Smooth muscle cell of the brain vasculature (primary cell): ENCODE measurements at places on chromosomes 3 and 15.
A peak's percentile ranks its signal among the peaks of the same experiment; 100 is the strongest.

GRCh38 chr15:63551400-63551799, 45.8 kb upstream of the FBXL22 start:
- DNase-seq: no peak

DNA sequence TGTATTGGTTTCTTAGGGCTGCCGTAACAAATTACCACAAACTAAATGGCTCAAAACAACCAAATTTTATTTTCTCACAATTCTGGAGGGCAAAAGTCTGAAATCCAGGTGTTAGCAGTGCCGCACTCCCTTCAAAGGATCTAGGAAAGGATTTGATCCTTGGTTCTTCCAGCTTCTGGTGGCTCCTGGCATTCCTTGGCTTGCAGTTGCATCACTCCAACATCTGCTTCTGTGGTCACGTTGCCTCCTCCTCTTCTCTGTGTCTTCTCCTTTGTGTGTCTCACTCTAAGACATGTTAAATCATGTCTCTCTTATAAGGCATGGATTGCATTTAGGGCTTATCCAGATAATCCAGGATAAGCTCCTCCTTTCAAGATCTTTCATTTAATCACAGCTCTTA, 262.2 kb downstream of the MEX3B start:
- DNase-seq: no peak

- no peak for DNase-seq
Measured at GRCh38 chr15:88147760-88148159, 108.8 kb downstream of the NTRK3 start.

GRCh38 chr15:52076889-52077781, 35.4 kb downstream of the BCL2L10 start:
- no peak for DNase-seq

GRCh38 chr15:59550530-59550929, 61.1 kb upstream of the GCNT3 start:
- no peak for DNase-seq

DNA sequence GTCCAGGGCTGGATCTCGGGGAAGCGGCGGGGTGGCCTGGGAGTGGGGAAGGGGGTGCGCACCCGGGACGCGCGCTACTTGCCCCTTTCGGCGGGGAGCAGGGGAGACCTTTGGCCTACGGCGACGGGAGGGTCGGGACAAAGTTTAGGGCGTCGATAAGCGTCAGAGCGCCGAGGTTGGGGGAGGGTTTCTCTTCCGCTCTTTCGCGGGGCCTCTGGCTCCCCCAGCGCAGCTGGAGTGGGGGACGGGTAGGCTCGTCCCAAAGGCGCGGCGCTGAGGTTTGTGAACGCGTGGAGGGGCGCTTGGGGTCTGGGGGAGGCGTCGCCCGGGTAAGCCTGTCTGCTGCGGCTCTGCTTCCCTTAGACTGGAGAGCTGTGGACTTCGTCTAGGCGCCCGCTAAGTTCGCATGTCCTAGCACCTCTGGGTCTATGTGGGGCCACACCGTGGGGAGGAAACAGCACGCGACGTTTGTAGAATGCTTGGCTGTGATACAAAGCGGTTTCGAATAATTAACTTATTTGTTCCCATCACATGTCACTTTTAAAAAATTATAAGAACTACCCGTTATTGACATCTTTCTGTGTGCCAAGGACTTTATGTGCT, 527 bp downstream of the B2M start:
- no peak for DNase-seq

GRCh38 chr3:49017971-49018706, at the start of gene DALRD3:
Gene DALRD3, minus strand, starts transcription at chr3:49018580. Its CDS starts 16 bp downstream, at chr3:49018564.
- DNase-seq: no peak

- no peak for DNase-seq
Measured at GRCh38 chr3:5056111-5056391, 66.0 kb upstream of the ARL8B start.

DNA sequence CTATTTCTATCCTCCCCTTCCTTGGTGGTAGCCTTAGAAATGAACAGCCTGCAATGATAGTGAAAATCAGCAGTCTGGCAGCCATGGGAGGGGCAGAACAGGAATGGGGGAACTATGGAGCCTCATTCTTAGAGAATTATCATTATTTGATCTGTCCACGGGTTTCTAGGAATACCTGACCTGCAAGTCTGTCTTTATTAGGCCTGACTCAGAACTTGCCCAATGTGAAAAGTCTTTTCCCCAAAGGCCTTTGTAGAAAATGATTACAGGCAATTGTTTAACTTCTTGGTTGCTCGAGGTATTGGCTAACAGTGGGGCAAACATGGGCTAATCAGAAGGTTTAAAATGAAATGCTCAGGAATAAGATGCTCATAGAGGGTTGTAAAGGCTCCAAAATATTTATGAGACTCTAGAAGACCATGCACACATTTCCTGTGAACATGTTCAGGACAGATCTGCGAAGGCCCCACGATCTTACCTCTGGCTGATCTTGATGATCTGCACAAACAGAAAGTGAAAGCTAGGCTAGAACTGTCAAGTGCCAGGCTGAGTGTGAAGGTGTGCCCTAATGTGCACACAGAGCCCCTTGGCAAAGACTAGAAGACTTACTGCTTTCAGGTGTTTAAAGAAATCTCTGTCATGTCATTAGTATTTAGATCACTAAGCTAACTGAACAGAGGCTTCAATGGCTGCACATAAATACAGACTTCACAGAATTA, 39.6 kb upstream of the LAMP3 start:
- no peak for DNase-seq

DNA sequence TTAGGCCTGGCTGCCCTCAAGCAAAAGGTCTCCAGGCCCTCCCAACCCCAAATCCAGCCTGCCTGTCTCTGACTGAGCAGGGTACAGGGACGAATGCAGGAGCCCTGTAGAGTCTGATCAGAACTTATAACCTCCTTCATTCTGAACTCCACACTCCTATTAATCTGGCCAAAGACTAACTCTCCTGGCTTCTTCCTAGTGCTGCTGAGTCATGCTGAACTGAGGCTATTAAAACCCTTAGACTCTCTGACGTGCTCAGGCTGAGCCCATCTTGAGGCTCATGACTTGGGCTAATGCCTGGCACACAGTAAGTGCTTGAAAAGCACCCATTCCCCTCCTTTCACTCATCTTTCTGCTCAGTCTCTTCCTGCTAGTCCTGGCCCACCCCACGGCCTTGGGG, 81.9 kb downstream of the NUP210 start:
- no peak for DNase-seq

- peak; percentile 78 for DNase-seq
Measured at GRCh38 chr3:16484216-16484615, 29.3 kb downstream of the RFTN1 start.

- no peak for DNase-seq
Measured at GRCh38 chr3:128775906-128776542, 50.0 kb downstream of the RAB7A start.

GRCh38 chr15:43877371-43877770, 50.6 kb downstream of the WDR76 start:
- no peak for DNase-seq

DNA sequence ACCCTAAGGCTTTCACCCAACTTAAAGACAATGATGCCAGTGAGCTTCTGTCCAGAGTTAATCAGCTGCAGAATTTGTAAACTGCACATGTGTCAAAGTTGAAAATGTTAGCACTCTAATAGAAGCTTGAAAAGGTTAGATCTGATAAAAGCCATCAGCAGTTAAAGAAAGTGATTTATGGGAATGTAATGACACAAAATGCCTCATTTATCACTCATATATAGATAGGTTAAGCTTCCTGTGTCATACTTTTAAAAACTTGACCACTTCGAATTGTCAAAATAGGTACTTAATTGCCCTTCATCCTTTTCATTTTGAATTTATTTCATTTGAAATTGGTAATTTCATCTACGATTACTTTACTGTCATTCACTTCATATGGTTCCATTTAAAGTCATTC, 151.6 kb downstream of the CDIN1 start:
- DNase-seq: no peak

DNA sequence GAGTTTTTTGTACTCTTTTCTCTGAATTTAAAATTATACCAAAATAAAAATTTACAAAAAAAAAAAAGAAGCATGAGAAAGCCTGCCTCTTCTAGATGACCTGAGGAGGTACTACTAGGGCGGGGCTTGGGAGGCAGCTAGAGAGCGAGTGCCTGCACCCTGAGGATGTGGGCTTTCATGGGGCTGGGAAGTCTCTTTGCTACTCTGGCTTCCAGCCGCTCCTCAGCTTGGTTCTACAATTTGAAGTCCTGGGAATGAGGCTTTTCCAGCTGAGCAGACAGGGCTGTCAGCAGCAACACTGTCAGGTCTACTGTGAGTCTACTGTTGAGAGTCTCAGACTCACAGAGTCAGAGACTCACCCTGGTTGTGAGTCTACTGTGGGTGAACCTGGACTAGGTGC, 8.2 kb upstream of the PSTPIP1 start:
- DNase-seq: no peak

DNA sequence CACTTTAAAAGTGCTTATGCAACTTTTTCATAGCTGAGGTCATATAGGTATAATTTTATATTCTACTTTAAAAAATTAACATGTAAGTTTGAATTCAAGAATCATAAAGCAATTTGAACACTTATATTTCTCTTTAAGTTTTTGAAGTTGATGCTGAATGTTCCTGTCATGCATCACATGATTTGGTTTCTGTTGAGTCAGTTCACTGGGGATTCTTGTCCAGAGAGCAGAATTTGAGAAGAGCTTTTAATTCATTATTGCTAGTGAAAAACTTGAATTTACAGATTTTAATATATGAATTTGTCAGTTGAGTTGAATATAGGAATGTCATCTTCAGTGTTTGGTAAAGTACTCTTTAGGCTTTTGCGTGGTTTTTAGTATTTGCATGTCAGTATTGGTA, 7.9 kb downstream of the SLC25A26 start:
- DNase-seq: no peak

DNA sequence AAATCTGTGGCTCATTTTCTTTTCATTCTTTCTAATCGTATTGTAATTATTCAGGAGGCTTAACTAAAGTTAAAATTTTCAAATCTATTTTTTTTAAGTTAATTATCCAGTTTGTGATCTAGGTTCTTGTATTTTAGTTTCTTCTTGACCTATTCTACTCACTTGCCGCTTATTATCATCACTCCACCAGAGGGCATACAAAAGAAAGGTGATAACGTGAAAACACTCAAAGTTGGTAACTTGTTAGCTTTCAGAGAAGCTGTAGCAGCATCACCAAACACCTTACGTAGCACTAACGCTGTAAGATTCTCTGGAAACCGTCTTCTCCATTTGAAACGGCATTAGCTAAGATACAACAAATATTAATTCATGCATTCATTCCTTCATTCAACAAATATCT, 4.8 kb downstream of the GNB4 start:
- no peak for DNase-seq

DNA sequence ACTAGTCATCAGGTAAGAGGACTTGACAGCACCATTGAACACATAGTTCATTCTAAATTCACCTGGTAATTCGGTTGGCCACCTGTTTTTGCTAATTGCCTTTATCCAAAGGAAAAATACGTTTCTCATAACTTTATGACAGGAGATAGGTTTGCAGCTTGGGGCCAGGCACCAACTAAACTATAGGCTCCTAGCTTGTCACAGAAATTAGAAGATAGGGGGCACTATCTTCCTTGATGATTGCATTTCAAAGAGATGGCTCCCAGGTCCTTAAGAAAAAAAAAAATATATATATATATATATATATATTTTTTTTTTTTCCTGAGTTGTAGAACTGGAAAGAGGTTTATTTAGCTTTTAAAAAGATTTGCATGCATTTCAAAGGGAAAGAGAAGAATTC, 563.6 kb downstream of the NAALADL2 start:
- DNase-seq: no peak

- no peak for DNase-seq
Measured at GRCh38 chr15:100125401-100126191, 216.2 kb downstream of the ADAMTS17 start.

- no peak for DNase-seq
Measured at GRCh38 chr3:112693186-112693585, 52.2 kb upstream of the CCDC80 start.

- no peak for DNase-seq
Measured at GRCh38 chr3:165883863-165884478, 46.7 kb upstream of the BCHE start.

DNA sequence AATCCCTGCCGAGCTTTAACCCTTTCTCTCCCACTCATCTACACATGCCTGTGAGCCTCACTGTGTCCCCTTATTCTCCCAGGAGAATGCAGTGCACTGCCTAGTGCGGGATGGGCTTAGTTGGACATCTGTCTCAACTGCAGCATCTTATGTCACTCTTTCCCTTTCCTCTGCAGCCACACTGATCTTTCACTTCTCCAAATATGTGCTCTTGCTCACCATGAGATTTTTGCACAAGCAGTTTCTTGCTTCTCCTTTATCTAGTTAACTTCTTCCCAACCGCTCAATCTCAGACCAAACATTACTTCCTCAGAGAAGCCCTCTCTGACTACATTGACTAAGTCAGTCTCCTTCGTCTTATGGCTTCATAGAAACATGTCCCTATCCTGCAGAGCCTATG, 292.3 kb downstream of the KBTBD8 start:
- no peak for DNase-seq

DNA sequence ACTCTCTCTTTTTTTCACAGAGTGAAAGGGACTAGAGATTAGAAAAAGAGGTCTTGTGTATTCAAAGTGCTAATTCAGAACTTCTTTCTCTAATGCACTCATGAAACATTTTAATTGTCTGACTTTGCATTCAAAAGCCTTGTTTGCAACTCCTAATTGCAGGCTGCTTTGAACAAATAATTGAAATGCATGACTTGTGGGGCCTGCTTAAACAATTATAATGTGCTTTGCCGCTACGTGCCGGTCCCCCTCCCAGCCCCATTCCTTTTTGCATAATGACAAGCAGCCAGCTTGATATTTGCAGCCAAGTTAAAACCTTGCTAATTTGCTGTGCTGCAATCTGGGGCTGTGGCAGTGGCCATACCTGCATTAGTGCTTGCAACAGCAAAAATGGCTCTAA, 114.5 kb downstream of the FOXB1 start:
- no peak for DNase-seq

GRCh38 chr3:188925376-188925775, 246.4 kb upstream of the TPRG1 start:
- no peak for DNase-seq

- DNase-seq: no peak
Measured at GRCh38 chr3:22795917-22796316, 407.2 kb upstream of the UBE2E2 start.

DNA sequence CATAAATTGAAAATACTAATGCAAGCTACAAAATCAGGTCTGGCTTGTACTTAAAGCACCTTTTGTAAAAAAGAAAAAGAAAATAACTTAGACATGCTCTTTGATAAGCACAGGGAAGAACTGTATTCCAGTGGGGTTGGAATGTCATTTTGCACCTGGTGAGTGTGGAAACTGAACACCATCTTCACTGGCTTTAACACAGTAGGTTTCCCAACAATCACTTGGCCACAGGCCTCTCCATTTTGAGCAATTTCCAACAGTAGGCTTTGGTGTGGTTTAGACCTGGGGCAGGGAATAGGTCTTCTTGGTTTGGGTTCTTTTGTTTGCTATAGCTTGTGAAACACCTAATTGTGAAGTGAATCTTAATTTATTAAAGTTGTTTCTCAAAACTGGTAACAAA, 18.9 kb downstream of the PDZRN3 start:
- DNase-seq: no peak

DNA sequence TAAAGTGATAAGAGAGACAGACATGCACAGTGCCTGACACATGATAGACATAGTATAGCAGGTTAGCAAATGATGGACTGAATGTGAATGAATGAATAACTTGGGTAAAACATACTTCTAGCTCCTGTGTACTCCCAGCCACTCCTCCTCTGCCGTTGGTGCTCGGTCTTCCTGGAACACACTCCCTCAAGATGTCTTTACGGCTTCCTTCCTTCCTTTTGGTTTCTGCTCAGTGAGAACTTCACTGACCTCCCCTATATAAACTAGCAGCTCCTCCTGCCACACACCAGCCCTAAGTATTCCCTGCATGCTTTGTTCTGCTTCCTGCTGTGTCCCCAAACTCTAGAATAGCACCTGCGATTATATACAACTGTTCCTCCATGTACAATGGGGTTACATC, 50.2 kb downstream of the RAD54L2 start:
- DNase-seq: no peak
